KBM-7 (cell line): ENCODE measurements at places on chromosomes 6 and 20.
A peak's percentile ranks its signal among the peaks of the same experiment; 100 is the strongest.

- peak; percentile 71 for DNase-seq
These were observed 7.4 kb upstream of the SLC12A5 start for GRCh38 chr20:46021361-46022359.

GRCh38 chr6:143233554-143234285 is 173.0 kb downstream of the AIG1 start:
- no peak for DNase-seq

GRCh38 chr6:23394681-23395080 is 731.3 kb upstream of the NRSN1 start:
- no peak for DNase-seq

- DNase-seq = no peak
These were observed 76.1 kb downstream of the YTHDF1 start for GRCh38 chr20:63139837-63140236.

GRCh38 chr6:14660806-14661579 is 543.4 kb downstream of the CD83 start:
- DNase-seq = peak; percentile 60

GRCh38 chr20:25099601-25100140 is 17.7 kb upstream of the VSX1 start:
- no peak for DNase-seq

GRCh38 chr6:31831350-31832215 is 4.0 kb downstream of the HSPA1B start:
- DNase-seq = no peak

DNA sequence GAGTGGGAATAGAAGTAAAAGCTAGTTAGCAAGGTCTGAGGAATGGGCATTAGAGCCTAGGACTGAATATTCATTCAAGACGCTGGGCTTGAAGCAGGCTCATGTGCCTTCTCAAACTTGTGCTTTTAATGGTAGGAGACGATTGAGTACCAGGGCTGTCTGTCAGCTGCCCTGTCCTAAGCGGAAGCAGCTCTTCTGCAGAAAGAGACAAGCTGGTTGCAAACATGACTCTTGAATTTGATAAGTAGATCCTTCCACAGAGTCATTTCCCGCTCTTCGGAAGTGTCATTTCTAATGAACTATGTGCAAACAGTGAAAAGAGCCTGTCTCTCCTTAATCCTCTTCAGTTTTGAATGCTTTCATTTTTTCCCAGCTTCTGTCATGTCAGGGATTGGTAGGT is 176.4 kb downstream of the TFAP2B start:
- no peak for DNase-seq

- DNase-seq = no peak
These were observed 616.9 kb upstream of the MAN1A1 start for GRCh38 chr6:119966484-119966883.

GRCh38 chr20:50368813-50369224 is 141.4 kb upstream of the PTPN1 start:
- DNase-seq = no peak

DNA sequence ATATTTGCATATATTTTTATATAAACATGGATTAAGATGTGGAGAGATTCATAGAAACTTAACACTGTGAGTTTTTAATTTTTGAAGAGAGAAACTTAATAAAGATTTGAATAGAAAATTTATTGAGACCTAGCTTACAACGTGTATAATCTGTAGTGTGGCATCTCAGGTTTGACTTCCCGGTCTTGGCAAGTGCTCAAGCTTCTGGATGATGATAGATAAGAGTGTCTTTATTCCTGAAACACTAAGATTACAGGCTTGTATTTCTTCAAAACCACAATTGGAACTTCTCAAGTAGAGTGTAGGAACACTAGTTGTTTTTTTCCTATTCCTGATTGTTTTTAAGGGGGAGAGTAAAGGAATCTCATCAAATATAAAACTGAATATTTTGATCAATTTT is 64.6 kb upstream of the NOTCH4 start:
- no peak for DNase-seq

GRCh38 chr20:47962286-47962963 is 177.1 kb upstream of the SULF2 start:
- no peak for DNase-seq

DNA sequence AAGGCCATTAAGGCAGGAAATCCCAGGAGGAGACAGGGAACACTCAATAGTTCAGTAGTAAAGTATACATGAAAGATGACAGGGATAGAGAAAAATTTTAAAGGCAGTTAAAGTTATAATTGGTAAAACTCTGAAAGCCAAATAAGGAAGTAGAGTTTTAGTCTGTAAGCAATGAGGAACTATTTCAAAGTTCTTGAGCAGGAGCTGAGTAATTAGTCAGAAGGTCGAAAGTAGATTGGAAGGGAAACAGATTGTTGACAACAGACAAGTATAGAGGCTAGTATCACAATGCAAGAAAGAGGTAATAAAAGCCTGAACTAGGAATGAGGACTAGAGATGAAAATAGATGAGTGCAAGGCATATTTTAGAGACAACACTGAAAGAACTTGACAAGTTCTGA is 150.3 kb downstream of the CDK19 start:
- DNase-seq = peak; percentile 77

DNA sequence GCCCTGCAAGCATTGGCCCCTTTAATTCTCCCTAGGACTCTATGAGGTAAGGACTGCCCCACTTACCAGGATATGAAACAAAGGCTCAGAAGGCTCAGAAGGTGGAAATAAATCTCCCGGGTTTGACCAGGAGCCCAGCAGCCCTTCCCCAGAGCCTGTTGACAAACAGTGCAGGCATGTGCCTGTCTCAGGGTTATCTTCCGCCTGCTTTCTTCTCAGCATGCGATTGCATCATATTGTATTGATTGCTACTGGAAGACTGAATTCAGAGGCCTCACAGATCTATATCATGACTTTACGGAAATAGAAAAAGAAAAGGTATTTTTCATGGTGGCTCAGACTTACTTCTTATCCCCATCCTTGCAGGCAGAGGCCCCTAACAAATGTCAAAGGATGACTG is 92.7 kb downstream of the PHACTR3 start:
- DNase-seq = no peak

GRCh38 chr6:114987281-114987680 is 644.5 kb upstream of the HS3ST5 start:
- DNase-seq = no peak

- DNase-seq = peak; percentile 12
These were observed 43.3 kb downstream of the TMEM170B start for GRCh38 chr6:11580686-11581405.

DNA sequence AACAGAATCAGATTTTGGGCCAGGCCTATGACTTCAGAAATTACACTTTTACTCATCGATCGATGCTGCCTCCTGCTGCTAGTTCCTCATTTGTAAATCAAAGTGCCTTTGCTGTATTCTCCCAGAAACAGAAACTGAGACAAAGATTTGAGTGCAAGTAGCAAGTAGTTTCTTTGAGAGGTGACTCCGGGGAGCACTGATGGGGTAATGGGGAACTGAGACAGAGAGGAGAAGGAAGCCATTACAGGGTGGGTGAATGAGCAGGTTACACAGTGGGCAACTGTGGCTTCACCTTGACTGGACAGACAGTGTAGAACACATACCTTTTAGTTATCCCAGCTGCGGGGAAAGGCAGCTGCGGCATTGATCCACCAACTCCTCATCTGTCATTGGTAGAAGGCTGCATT is 9.7 kb upstream of the CD40 start:
- peak; percentile 26 for DNase-seq

DNA sequence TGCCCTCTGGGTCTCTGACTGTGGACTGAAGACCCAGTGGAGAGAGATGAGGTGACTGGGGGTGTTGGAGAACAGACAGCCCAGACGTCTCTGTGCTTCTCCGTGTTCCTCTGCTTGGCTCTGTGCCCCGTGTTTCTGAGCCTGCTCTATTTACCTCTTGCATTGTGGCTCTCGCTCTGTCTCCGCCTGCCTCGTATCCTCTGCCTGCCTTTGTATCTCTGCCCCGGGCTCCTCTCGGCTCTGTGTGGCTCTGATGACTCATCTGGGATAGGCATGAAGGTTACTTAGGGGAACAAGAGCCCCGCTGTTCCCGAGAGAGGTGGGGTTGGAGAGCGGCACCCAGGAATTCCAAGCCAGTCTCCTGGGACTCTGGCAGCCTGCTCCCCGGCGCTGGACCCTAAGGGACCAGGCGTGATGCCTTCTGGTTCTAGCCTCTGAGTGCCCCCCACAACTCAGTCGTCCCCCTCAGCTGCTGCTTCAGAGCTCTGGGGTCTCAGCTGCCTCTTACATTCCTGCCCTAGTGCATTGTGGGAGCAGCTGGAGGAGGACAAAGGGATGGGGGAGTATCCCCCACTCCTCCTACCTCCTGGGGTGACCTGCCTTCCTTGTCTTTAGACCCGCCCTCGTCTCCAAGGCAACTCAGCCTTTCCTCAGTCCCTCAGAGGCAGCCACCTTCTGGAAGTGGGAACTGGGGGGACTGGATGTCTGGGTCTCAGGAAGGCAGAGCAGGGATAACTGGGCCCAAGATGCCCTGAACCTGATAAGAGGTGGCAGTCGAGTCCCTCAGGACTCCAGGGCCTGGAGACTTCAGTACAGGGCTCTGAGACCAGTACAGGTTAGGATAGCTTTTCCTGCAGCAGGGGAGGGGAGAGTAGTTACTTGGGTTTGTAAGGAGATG is 1.9 kb downstream of the DDR1 start:
- no peak for DNase-seq

GRCh38 chr6:143857651-143858050 is 6.6 kb upstream of the ZC2HC1B start:
- no peak for DNase-seq

GRCh38 chr6:489001-489400 is 97.4 kb downstream of the IRF4 start:
- no peak for DNase-seq

DNA sequence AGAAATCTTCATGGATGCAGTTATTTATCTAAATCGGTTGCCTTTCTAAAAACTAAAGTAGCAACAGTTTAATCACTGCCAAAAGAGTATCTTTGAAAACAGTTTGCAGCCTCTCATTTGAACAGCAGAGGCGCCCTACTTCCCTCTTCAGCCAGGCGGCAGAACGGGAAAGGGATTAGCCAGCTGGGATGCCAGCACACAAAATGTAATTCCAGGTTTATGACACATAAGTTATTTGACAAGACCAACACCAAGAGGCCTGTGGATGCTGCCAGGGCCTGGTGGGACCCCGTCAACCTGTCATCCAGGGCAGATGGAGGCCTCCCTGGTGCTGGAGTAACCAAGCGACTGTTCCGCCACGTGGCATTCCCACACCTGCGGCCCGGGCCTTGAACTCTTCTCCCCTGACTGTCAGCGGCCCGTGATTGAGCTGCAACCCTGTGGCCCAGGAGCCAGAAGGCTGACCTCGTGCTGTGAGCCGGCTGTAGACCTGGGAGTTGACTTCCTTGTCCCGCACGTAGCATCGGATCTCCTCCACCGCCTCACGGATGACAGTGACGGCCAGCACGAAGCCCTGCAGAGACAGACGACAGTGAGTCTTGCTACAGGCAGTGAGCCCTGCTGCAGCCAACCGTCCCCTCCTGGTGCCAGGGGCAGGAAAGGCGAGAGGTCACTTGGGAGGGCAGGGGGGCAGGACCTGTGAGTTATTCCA is 55.5 kb downstream of the ATP9A start:
- no peak for DNase-seq

DNA sequence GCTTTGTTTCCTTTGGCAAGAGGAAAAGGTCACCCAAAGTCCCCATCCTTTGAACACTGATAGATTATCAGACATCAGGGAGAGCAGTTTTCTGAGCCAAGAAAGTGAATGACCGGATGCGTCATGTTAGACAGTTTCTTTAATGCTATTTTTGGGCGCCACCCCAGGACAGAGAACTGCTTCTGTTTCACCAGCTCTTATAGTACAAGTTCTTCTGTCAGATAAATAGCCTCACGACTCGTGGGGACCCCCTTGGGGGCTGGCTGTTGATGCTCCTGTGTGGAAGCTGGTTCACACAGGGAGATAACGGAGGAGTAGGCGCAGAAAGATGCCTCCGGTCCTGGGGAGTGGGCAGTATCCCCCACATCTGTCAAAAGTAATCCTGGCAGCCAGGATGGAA is 54.6 kb downstream of the NPEPL1 start:
- no peak for DNase-seq

DNA sequence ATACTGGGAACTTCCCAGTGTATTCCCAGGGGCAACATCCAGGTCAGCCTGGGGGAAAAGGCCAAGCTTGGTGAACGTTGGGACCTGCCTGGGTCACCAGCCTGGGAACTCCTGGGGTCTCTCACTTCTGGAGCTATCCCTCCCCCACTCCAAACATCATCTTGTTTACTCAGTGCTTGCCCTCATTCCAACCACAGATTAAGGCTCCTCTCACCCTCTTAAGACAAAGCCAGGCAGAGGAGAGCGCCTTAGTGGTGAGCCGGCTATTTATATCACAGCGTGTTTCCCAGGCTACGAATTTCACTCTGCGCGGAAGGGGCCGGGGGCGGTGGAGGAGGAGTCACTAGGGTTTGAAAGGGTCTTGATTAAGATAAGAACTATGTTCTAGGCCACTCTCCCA is 12.1 kb downstream of the PRPH2 start:
- DNase-seq = peak; percentile 49

DNA sequence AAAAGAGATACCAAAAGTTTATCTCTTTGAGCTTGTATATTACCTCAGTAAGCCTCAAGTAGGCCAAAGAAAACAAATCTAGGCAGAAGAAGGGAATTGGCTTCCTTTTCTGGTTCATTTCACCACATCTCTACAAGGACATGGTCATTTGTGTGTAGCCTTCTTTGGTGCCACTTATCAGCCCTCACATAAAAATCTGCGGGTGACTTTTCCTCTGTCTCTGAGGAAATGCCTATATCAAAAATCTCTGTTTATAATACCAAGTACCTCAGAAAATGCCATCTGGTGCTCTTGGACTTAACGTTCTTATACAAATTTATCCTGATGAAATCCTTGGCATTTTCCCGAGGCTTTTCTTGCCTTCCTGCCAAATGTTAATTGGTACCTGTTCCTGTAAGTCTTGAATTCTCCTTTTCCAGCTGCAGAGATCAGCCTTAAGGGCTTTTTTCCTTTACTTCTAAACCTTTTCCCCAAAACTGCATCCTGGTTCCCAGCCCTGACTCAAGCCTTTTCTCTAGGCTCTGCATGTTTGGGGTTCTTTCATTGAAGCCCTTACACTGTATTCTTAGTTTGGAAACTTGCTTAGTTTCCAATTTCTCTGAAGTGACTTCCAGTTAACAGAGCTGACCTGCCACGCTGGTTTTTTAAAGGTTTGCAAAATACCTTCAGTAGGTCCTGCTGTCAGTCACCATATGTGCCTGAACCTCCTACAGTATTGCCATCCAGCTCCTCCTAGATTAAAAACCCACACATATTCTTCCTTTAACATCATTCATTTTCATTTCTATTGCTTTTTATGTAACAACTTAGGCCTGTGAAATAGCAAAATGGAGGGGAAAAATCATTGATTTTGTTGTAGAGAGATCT is 191.2 kb upstream of the PREP start:
- no peak for DNase-seq
